ENCODE measurements at places on chromosomes 7 and 10. TPM values are rescaled to one million over a fixed set of nuclear protein-coding genes. Genes with fewer than 3 reads are reported as not detected.

GRCh38 chr7:100358857-100359212 lies 918 bp downstream of the PILRB start:
- no peak for DNase-seq

GRCh38 chr10:80730522-80730921 lies 192.8 kb downstream of the SH2D4B start:
- DNase-seq, result no peak

- DNase-seq, result no peak
Observed at GRCh38 chr7:150986099-150986512, 4.7 kb upstream of the NOS3 start.

GRCh38 chr10:46286991-46287693 lies at the start of gene ANTXRL:
TSS of gene ANTXRL (plus strand) at chr10:46286997. CDS start at chr10:46287263, 266 bp downstream.
- DNase-seq, result no peak

GRCh38 chr10:113180401-113181154 lies 230.5 kb downstream of the TCF7L2 start:
- no peak for DNase-seq

DNA sequence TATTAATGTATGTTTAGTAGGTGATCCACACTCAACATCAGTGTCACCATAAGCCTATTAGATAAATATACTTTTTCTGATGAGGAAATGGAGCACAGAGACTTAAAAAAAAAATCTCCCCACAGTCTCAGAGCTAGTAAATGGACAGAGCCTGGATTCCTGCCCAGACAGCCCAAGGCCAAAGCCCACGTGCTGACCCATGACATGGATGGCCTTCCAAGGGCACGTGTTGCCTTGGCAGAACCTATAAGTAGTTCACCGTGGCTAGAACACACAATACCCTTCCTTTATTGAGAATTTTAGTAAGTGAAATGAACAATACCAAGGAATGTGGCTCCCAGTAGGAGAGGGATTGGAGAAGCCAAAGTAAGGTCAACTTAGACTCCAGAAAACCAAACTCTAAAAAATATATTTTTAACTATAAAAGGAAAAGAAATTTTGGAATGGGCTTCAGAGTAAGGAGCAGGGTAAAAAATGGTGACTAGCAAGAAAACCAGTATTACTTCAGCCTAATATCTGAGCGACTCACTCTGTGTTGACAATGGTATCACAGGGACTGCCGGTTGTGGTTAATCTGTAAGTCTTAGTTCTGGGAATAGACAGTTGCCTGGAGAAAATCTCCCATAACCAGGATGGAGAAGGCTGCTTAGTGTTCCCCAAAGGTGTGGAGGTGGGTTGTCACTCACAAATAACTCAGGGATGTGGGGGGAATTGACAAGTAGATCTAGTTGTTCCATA lies 223.0 kb downstream of the SORCS1 start:
- DNase-seq, result no peak

DNA sequence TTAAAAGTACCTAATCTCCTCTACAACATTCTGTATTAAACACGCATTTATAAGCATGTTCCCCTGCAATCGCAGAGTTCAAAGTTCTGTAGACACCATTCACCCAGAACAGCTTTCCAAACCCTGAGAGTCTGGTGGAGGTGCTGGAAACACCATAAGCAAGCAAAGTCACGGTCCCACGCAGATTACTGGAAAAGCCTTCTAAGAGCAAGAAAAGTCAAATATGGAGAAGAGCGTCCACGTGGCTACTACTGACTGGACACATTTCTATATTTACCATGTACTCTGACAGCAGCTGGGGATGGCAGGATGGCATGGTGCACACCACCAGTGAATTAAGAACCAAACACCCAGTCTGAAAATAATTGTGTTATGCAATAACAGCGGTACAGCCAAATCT lies 97.7 kb downstream of the PARD3 start:
- no peak for DNase-seq

- DNase-seq, result no peak
Observed at GRCh38 chr10:84876116-84876999, 548.0 kb downstream of the CCSER2 start.

GRCh38 chr10:30821261-30821993 lies 191.9 kb upstream of the LYZL2 start:
- no peak for DNase-seq

DNA sequence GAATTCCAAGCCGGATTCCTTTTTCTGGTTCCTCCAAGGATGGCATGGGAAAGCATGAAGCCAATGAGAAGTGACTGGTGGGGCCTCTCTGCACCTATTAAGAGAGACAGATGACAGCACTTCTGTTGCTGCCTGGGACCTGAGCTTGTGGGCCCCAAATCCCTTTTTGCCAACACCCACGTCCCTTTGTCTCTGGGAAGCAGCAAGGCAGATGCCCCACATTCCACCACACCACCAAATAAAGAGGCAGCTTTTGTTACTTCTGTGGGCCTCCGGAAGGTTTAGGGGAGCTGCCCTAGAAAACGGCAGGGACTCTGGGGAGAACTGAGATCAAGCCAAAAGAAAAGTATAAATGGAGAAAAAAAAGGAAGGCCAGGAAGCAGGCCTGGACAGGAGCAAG lies 3.4 kb downstream of the CCDC136 start:
- no peak for DNase-seq

Gene CALD1
- 11.1 TPM for total RNA-seq

Gene NEUROD6
- not detected for total RNA-seq

Gene SGCE
- total RNA-seq, result 53.1 TPM

Gene ALOX5
- total RNA-seq, result 2.1 TPM

Gene BAIAP2L1
- total RNA-seq, result 14.5 TPM

Gene RARRES2
- total RNA-seq, result 10.6 TPM
